Osteoblast (primary cell): ENCODE measurements at places on chromosomes 2 and 18. TPM values are rescaled to one million over a fixed set of nuclear protein-coding genes. Genes with fewer than 3 reads are reported as not detected.

- H3K4me1 ChIP-seq = peaks cover 15% of the 10 kb centered on the region
- H3K4me3 ChIP-seq = no peak overlapping the region
- H3K36me3 ChIP-seq = no peaks in the 10 kb centered on the region
- H3K27ac ChIP-seq = peak overlapping the region; percentile 48
Measured at GRCh38 chr18:12403601-12404506, 3.9 kb upstream of the PRELID3A start.

GRCh38 chr2:71850306-71850801 lies 297.3 kb downstream of the CYP26B1 start:
- no peak for DNase-seq
- H3K4me1 ChIP-seq = peaks cover 9% of the 10 kb centered on the region
- H3K27ac ChIP-seq = no peak overlapping the region
- H3K36me3 ChIP-seq = no peaks in the 10 kb centered on the region
- no peak overlapping the region for H3K4me3 ChIP-seq

DNA sequence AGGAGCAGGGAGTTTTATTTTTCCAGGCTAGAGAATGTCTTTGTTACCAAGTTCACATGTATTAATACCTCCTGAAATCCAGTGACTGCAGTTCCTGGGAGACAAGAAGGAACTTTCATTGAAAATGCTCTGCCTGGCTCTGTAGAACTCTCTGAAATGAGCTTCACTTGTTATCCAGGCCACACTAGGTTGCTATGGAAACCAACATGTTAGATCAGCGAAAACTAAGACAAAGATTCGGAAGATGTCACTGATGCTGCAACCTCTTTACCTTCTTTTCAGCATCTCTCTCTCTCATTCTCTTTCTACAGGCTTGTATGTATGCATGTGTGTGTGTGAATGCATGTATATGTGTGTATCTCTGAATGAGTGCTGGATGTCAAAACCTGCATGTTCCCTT lies 218.5 kb downstream of the TRIB2 start:
- H3K4me1 ChIP-seq = peaks cover 11% of the 10 kb centered on the region
- no peak for DNase-seq
- no peak overlapping the region for H3K4me3 ChIP-seq
- H3K36me3 ChIP-seq = no peaks in the 10 kb centered on the region

GRCh38 chr2:119234021-119235019 lies 10.7 kb downstream of the STEAP3 start:
- H3K36me3 ChIP-seq = no peaks in the 10 kb centered on the region
- DNase-seq = peak; percentile 62

DNA sequence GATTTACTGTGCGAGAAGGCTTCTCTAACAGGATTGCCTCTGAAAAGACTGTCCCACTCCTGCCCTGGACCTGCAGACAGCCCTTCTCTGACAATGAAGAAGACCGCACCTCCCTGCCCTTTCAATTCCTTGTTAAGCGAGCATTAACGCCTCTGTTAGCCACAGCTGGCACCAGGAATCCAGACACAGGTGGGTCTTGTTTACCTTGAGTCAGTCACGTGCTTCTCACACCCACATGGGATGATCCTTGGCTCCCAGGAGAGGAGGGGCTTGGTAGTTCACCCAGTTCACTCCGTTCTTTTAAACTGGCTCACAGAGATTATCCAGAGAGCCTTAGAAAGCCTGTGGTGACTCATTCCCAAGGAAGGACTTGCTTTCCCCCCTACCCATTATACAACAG lies 410.5 kb upstream of the MEIS1 start:
- H3K27me3 ChIP-seq = no peaks in the 10 kb centered on the region
- no peaks in the 10 kb centered on the region for H3K36me3 ChIP-seq
- no peak overlapping the region for H3K4me3 ChIP-seq
- no peaks in the 10 kb centered on the region for H3K4me1 ChIP-seq

DNA sequence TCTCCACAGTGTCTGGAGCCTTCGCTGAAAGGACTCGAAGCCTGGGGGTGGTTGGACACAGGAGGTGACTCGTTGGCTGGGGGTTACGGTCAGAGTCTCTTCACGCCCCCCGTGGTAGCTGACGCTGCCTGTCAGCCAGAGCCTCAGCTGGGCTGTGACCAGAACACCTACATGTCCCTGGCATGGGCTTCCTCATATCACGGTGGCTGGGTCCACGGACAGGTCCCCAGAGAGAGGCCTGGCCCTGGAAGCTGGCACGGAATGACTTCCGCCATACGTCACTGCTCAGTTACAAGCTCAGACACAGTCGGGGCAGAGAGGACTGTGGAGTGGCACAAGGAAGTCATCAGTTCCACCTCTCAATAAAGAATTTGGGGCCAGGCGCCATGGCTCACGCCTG lies 28.5 kb downstream of the ITGB1BP1 start:
- H3K4me1 ChIP-seq = no peaks in the 10 kb centered on the region
- peaks cover 58% of the 10 kb centered on the region for H3K36me3 ChIP-seq
- H3K27ac ChIP-seq = no peak overlapping the region
- DNase-seq = peak; percentile 54
- H3K27me3 ChIP-seq = no peaks in the 10 kb centered on the region
- no peak overlapping the region for H3K4me3 ChIP-seq

DNA sequence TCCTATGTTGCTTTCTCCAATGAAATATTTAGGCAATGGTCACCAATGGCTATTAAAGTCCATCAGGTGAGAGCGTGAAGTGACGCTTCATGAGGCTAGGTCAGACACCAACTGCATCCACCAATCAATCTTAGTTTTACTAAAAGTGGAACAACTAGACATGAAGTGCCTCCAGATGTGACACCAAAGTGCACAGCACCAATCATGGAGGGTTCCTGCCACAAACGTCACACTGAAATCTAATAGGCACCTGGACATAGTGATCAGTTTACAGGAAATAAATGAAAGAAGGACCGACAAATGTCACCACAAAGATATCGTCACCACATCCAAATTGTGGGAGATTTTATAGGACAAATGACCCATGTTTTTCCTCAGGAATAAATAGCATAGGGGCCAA lies 70.5 kb downstream of the PSMG2 start:
- H3K27ac ChIP-seq = no peak overlapping the region
- H3K4me3 ChIP-seq = no peak overlapping the region
- no peaks in the 10 kb centered on the region for H3K36me3 ChIP-seq
- H3K4me1 ChIP-seq = peaks cover 14% of the 10 kb centered on the region
- no peak for DNase-seq

DNA sequence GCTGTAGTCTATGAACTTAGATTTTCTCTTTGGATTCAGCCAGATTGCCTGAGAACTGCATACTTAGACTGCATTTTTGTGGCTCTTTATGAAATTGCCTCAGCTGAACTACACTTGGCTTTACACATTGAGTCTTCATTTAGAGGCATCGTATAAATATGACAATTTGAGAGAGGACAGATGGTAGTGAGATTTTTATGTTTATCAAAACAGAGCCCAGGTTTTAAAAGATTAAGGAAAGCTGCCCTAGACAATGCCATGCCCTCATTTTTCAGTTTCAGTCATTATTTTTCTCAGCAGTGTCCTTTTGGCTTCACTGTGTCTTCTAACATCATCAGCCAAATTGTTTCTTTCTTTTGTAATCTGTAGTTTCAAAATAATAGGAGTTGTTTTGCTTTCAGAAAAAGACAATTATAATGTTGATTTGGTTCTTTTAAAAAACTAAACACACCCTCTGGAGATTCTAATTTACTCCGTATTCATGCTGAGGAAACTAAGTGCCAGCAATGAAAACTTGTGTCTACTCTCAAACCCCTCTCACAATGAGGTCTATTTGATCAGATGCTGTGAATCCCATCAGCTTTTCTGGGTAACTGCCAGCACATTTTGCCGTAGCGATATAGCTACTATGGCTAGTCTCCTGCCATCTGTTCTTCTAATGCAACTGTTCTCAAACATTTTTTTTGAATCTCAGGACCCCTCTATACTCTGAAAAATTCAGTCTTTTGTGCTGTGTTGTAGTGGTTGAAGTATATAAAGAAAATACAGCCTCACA lies 46.2 kb downstream of the TWSG1 start:
- no peaks in the 10 kb centered on the region for H3K36me3 ChIP-seq
- H3K4me1 ChIP-seq = peaks cover 4% of the 10 kb centered on the region
- H3K27me3 ChIP-seq = no peaks in the 10 kb centered on the region

GRCh38 chr2:187959821-187960220 lies 331.9 kb upstream of the GULP1 start:
- DNase-seq = no peak
- no peaks in the 10 kb centered on the region for H3K27me3 ChIP-seq
- no peak overlapping the region for H3K4me3 ChIP-seq
- H3K4me1 ChIP-seq = no peaks in the 10 kb centered on the region

- H3K27ac ChIP-seq = no peak overlapping the region
- DNase-seq = no peak
- H3K4me3 ChIP-seq = no peak overlapping the region
- H3K27me3 ChIP-seq = peaks cover 32% of the 10 kb centered on the region
Measured at GRCh38 chr2:10983711-10984110, 72.0 kb downstream of the KCNF1 start.

DNA sequence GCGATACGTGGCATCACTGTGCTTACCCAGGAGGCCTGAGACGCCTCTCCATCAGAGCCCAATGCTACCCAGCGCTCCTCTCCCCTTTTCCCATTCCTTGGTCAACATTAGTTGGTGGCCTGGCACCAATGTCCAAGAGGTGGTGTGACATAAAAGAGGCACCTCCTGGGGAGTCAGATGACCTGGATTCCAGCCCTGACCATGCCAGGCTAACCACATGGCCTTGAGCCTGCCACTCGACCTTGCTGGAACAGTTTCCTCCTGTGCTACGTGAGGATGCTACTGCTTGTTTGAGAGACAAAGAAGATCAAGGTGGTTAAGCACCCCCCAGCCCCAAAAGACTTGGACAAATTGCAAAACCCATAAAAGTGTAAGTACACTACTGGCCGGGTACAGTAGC lies 76.6 kb downstream of the INPP4A start:
- no peak overlapping the region for H3K4me3 ChIP-seq
- no peak overlapping the region for H3K27ac ChIP-seq
- no peaks in the 10 kb centered on the region for H3K4me1 ChIP-seq
- no peaks in the 10 kb centered on the region for H3K36me3 ChIP-seq
- peak; percentile 17 for DNase-seq
- H3K27me3 ChIP-seq = no peaks in the 10 kb centered on the region

GRCh38 chr18:80247393-80247841 lies at the start of gene PARD6G:
Gene PARD6G, minus strand, starts transcription at chr18:80247514. Its CDS starts 166 bp downstream, at chr18:80247348.
- no peaks in the 10 kb centered on the region for H3K36me3 ChIP-seq
- H3K4me1 ChIP-seq = peaks cover 6% of the 10 kb centered on the region
- H3K27ac ChIP-seq = no peak within 1 kb of the TSS
- peak within 1 kb of the TSS; percentile 70 for H3K4me3 ChIP-seq
- peaks cover 17% of the 10 kb centered on the region for H3K27me3 ChIP-seq

PIK3C3 gene
- 48.6 and 59.4 TPM in 2 replicates for total RNA-seq

DSG4 gene
- total RNA-seq = not detected in 2 replicates

NR4A2 gene
- 0.72 and 0.88 TPM in 2 replicates for total RNA-seq

EIF2AK2 gene
- total RNA-seq = 42.3 and 45.1 TPM in 2 replicates

PXDN gene
- total RNA-seq = 307 and 324 TPM in 2 replicates

FOXI3 gene
- total RNA-seq = not detected in 2 replicates

AFF3 gene
- total RNA-seq = 2.9 and 4.3 TPM in 2 replicates

RAB31 gene
- 120 and 144 TPM in 2 replicates for total RNA-seq

PLGLB1 gene
- total RNA-seq = 1.8 and 2.9 TPM in 2 replicates
